Activated CD4-positive, alpha-beta T cell treated with anti-CD3 and anti-CD28 coated beads, Interleukin-2, amount 10 ng/mL, durations not matched to agents 24 days and 14 days (primary cell): ENCODE measurements at places on chromosomes 7 and 10.
A peak's percentile ranks its signal among the peaks of the same experiment; 100 is the strongest.

DNA sequence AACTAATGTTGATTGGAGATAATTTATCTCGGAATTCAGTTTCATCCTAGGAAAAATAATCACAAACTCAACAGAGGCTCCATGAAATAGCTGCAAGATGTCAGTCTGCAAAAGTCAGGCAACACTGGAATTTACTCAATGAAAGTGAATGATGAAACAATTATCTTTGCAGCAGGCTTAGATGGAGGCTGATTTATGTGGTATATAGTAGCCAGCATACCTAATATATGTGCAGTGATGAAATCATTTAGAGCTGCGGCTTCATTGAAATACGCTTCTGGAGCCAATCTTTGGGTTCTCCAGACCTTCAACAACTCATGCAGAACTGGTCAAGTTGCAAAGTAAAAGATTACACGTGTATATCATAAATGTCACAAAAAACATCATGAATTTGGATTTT lies 113.3 kb downstream of the ITGA8 start:
- no peak for DNase-seq

DNA sequence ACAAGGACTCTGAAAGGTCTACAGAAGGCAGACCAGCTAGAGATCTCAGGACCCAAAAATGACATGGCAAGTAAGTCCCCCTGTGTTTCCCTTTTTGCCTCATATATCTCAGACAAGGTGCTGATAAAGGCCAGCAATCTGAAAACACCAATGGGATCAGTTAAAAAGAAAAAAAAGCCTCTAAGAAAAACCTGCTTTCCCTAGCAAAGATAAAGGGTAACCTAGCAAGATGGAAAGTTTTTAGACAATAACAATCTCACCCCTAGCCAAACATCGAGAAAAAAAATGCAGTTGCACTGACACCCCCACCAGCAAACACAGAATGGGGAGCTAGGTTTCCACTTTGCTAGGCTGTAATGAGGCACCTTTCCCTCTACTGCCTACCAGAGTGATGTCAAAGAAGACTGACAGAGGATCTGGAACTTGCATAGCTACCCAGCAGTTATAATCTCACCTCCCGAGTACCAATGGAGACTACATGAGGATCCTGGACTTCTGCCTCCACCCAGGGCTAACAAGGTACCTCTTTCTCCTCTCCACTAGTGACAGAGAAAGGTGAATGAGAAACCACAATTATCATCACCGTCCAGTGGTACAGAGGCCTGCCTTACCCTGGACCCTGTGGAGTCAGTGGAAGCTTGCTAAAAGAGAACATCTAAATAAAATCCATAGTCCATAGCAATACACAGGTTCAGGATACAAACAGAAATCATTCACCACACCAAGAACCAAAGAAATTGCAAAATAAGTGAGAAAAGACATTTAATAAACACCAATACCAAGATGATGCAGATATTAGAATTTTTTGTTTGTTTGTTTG lies 240.8 kb downstream of the ARHGAP12 start:
- DNase-seq: peak; percentile 82

GRCh38 chr10:86301971-86302370 lies 64.6 kb downstream of the GRID1 start:
- DNase-seq: no peak

DNA sequence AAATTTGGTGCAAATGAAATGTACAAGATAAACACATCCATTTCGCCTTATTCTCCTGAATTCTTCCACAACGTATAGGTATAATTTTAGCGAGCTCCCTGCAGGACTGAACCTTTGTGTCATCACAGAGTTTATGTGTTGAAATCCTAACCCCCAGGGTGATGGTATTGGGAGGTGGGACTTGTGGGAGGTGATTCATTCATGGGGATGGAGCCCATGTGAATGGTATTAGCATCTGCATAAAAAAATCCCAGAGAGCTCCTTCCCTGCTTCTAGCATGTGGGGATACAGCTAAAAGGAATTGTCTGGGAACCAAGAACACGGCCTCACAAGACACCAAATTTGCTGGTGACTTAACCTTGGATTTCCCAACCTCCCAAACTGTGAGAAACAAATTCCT lies 741.4 kb upstream of the VSTM2A start:
- no peak for DNase-seq

DNA sequence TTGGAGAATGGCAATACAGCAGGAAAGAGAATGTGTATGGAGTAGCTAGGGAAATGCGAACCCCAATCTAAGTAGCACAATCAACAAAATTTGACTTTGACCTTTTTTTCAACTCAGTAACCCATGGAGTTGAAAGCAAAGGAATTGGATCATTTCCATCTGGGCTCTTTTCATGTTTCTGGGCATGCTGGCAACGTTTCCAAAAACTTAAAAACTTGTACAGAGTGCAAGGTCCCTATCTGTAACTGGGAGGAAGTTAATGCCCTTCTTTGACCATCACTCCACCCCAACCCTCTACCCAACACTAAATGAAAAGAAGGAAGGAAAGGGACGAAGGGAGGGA lies 1.3 kb upstream of the HIBADH start:
- no peak for DNase-seq

DNA sequence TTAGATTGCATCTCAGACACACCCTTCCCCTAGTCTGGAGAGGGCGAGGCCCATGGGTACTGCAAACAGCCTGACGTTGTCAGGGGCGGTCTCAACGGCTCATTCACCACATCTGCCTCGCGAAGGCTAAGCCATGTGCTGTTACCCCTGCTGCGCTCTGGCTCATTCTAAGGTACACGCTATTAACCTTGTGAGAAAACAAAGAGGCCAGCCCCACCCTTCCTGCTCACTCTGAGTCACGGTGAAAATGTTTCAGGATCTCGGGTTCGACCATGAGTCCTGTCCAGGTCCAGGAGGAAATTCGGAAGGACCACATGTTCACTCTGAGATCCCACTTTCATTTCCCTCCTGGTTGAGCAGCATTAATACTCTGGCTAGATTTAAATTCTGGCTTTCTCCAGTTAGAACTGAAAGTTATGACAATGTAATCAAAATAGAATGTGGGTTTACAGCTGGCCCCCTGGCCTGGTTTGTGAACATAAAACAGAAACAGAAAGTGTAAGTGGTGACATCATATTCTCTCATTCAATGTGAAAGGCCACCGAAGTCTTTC lies 55.2 kb downstream of the EGFR start:
- DNase-seq: peak; percentile 77

DNA sequence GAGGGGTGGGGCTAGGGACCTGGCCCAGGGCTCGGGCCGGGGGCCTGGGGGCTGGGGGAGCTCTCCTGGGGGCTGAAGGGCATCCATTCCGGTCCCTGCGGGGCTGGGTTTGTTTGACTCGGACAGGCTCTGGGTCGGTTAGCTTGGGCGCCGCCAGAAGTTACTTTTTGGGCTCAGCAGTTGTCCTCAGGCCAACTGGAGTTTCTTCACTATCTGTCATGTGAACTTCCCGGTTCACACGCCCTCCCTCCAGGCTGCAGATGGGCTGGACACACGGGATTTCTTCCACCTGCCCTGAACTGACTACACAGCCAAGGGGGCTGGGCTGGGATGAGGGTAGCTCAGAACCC lies 3.8 kb downstream of the SLC4A2 start:
- no peak for DNase-seq
